Stimulated activated CD8-positive, alpha-beta memory T cell treated with anti-CD3 and anti-CD28 coated beads, Interleukin-15, amount 100 ng/mL, for 1 hour (primary cell): ENCODE measurements at places on chromosomes 2 and 18.

GRCh38 chr2:233029321-233029720 is 3.2 kb upstream of the NEU2 start:
- no peak for DNase-seq

DNA sequence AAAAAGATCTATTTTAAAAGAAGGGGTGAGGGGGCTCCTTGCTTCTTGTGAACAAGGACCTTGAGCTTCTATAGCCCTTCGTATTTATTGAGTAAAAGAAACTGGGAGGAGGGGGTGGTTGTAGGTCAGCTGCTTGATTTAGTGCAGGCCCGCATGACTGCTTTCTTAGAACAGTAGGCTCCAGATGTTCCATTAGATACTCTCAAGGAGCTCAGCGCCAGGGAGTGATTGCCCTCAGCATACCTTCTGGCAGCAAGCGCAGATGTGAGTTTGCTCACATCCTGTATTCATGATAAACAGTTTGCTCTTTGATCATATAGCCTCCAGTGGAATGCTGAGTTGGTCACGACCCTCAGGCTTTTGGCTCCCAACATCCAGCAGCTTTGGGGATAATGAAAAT is 108.9 kb upstream of the XPO1 start:
- no peak for DNase-seq

DNA sequence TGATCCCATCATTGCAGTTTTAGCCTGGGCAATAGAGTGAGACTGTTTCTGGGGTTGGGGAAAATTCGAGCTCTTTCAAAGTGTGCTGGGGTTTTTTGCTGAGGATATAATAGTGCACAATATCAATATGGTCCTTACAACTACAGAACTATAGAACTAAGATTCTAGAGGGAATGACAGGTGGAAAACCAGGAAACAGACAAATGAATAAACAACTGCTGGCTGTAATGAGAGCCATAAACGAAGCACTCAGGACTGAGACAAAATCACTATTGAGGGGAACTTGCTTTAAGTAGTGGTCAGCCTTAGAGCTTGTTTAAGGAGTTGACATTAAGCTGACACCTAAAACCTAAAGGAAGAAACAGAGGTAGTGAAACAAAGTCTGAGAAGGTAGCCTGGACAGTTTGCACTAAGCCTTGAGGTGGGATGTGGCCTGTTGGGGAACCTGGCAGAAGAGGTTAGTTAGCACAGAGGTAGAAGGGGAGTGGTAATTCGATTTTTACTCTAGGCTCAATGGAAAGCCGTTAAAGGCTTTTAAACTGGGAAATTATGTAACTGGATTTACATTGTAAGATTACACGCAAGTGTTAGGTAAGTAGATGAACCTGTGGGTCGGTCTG is 33.8 kb downstream of the LCLAT1 start:
- DNase-seq, result no peak

- no peak for DNase-seq
Measured at GRCh38 chr2:166067229-166067628, 60.6 kb downstream of the SCN1A start.

DNA sequence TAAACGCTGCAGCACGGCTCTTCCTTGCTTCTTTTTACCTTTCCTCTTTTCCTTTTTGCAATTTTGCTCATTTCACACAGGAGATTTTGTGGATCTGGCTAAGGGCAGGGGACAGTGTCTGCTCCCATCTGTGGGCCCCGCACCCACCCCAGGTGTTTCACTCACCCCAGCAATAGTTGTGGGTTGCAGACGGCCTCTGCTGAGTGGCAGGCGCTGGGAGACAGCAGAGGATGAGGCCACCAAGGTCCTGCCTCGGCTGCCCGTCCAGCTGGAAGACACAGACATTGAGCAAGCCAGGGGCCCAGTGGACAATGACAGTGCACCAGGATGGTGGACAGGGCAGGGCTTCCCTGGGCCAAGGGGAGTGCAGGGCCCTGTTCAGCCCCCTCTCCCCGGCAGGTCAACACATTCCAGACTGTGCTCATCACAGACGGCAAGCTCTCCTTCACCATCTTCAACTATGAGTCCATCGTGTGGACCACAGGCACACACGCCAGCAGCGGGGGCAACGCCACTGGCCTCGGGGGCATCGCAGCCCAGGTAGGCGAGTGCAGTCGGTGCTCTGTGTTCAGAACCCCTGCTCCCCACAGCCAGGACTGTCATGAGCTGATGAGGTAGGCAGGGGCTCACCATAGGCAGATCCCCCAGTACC is 35.0 kb downstream of the SNED1 start:
- no peak for DNase-seq

- no peak for DNase-seq
Measured at GRCh38 chr2:47173986-47174732, 19.1 kb upstream of the STPG4 start.

DNA sequence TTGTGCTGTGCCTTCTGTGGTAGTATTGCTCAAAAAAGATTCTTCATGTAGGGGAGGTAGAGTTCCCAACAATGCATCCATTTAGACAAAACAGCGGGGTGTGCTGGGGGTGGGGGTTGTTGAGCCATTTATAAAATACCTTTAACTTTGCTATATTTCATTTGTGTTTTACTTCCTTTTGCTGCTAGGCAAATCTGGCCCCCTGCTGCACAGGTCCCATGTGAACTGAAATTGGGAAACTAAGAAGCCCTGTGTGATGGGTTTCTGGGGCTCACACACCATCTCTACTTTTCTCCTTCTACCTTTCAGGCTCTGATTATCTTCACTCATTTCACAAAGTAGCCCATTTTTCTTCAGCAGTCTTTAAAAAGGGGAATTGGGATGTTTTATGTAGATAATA is 52.7 kb upstream of the ITGA4 start:
- no peak for DNase-seq

DNA sequence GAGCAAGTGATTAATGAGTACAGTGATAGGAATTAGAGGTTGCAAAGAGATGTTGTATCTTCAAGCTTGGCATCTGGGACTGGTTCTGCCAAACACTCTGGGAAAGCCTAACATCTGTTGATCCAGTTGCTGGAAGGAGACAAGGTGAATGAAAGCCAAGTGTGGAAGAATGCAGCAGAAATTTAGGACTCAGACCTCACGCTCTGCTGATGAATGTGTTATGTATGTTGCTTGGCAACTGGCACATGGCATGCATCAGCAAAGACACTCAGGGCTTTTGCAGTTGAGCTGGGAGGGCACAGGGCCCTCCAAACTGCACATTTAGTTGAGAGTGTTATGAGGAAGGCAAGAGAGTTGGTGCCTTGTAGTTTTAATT is 105.5 kb downstream of the COLEC12 start:
- no peak for DNase-seq
